8988T (cell line): ENCODE measurements at places on chromosomes 6 and 20.

GRCh38 chr20:51634877-51635276 lies 92.4 kb upstream of the NFATC2 start:
- no peak for DNase-seq

GRCh38 chr20:9363673-9364072 lies 150.7 kb upstream of the LAMP5 start:
- no peak for DNase-seq

GRCh38 chr6:166454692-166455515 lies 72.2 kb upstream of the MPC1 start:
- no peak for DNase-seq

DNA sequence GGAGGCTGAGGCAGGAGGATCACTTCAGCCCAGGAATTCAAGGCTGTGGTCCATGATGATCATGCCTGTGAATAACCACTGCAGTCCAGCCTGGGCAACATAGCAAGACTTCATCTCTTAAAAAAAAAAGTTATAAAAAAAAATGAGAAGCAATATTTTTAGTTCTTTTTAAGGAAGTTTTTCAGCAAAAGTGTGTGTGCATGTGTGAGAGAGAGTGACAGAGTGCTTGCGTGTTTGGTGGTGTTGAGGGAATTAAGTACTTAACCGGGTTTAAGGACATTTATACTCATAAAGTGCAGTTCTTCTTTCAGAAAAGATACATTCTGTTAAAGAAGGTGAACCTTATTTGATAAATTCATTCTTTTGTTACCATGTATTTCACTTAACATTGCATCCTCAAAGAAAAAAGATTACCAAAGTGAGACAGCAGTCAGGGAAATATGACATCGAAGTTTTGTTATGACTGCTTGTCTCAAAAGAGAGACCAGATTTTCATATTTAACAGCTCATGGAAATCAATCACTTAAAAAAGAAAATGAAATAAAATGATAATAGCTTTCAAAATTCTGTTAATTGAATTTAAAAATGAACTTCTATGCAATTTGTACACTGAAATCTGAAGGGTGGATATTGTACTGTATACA lies 254.7 kb downstream of the ARHGAP18 start:
- DNase-seq: no peak
